Hematopoietic multipotent progenitor cell (in vitro differentiated cells): ENCODE measurements at places on chromosomes 2 and 18. TPM values are rescaled to one million over a fixed set of nuclear protein-coding genes. Genes with fewer than 3 reads are reported as not detected.

The SNORC gene
- 0.54 TPM for total RNA-seq

DNA sequence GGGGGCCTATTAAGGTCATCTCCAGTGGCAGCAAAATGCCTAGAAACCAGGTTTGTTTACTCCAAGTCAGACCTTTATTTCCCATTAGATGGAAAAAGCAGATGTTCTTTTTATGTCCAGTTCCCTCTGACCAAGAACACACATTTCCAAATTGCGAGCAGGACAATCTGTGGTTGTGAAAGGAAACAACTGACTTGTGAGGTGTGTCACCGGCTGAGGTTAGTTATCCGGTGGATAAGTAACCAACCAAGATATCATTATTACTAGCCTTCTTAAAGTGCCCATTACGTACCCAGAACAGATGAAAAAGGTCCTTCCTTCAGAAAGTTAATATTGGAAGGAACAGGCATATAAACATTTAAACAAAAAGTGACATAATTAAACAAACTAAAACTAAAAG, 112.9 kb downstream of the THADA start:
- no peak for DNase-seq

The EVA1A gene
- not detected for total RNA-seq

GRCh38 chr2:235389626-235390025, 104.2 kb upstream of the AGAP1 start:
- DNase-seq = no peak

DNA sequence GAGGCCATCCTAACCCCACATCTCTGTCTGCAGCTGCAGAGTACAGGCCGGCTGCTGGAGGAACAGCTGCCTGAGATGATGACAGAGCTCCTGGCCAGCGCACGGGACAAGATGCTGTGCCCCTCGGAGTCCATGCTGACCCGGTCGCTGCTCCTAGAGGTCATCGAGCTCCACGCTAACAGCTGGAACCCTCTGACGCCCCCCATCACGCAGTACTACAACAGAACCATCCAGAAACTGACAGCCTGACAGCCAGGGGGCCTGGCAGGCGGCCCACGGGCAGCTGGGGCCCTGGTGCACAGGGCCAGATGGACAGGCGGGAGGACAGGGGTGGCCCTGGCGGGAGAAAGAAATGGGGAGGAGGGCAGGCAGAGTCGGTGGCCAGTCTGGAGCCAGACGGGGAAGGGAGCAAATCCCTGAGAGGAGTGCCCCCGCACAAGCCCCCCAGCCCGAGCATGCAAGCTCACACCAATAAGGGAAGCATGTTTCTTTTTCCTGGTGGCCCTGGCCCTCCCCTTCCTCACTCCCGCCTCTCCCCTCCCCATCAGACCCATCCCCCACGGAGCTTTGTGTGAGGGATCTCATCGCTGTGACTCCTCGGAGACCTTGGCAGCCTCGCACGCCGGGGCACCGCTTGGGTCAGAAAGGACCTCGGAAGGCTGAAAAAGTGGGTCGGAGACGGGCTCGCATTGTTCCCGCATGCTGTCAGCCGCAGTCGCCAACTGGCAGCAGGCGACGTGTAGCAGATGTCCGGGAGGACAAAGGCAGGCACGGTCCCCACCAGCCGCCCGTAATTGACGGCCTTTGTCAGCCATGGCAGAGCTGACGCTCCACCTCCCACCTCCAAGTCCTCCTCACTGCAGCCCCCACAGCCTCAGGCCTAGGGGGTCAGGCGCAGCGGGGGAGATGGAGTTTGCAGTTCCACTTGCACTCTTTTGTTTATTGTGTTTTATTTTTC, 91.2 kb downstream of the SMAD7 start:
- DNase-seq = no peak

DNA sequence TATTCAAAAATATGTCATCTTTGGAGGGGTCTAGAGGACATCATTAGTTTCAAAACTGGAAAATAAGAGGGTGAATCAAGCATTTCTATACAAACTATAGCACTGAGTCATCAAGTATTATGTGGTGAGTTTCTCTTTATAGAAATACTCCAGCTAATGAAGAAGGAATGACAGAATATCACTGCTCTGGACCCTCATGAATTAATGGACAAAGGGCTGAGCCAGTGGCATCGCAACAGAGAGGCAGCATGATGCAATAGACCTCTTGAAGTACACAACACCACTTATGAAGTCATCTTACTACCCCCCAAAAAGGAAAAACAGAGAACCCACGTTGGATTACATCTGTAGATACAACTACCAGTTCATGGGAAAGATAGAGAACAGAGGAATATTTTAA, 27.4 kb upstream of the EIF2AK3 start:
- no peak for DNase-seq

DNA sequence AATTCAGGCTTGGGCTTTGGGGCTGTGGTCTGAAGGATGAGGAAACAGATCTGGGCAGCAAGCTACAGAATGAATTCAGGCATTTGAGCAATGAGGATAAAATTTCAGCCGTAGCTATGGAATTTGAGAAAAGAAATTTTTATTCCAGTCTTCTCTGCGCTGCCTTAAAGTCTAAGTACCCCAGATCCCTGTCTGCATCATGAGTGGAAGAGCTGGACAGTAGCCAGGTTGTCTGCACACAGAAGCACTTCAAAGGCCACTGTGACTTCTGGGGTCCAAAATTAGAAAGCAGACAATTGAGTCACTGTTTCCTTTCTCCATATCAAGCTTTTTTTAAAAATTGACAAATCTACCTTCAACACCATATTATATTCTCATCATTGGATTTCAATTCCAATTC, 787.6 kb upstream of the GCFC2 start:
- no peak for DNase-seq

The NPC1 gene
- total RNA-seq = 20.5 TPM

- no peak for DNase-seq
Observed at GRCh38 chr2:197136452-197136851, 174.1 kb downstream of the ANKRD44 start.

The VAMP8 gene
- 96.1 TPM for total RNA-seq

GRCh38 chr2:205585449-205586383, 96.6 kb upstream of the NRP2 start:
- DNase-seq = no peak
